A172 (cell line): ENCODE measurements at places on chromosomes 16 and 17. TPM values are rescaled to one million over a fixed set of nuclear protein-coding genes. Genes with fewer than 3 reads are reported as not detected.

GRCh38 chr17:50361561-50362480, 11.2 kb downstream of the MRPL27 start:
- peak; percentile 63 for DNase-seq

- DNase-seq = no peak
Observed at GRCh38 chr17:76102944-76103273, 678 bp downstream of the EXOC7 start.

DNA sequence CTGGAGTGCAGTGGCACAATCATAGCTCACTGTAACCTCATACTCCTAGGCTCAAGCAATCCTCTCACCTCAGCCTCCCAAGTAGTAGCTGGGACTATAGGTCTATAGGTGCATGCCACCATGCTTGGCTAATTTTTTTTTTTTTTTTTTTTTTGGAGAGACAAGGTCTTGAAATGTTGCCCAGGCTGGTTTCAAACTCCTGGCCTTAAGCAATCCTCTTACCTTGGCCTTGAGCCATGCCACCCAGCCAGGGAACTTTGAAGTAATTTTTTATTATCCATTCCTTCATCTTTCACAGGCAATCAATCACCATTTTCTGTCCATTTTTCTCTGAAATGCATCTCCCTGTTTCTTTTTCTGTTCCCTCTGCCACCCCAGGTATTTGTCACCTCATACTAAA, 6.3 kb upstream of the PSMD7 start:
- DNase-seq = no peak

- no peak for DNase-seq
Observed at GRCh38 chr16:15854061-15854460, 2.8 kb downstream of the MYH11 start.

The SLC47A1 gene
- total RNA-seq = 4.3 and 7.3 TPM in 2 replicates
